ENCODE measurements at places on chromosomes 1 and 21.

- no peak for DNase-seq
Observed at GRCh38 chr1:24861821-24862727, 68.0 kb downstream of the RUNX3 start.

GRCh38 chr1:231807541-231807940, 181.0 kb downstream of the DISC1 start:
- DNase-seq: no peak

DNA sequence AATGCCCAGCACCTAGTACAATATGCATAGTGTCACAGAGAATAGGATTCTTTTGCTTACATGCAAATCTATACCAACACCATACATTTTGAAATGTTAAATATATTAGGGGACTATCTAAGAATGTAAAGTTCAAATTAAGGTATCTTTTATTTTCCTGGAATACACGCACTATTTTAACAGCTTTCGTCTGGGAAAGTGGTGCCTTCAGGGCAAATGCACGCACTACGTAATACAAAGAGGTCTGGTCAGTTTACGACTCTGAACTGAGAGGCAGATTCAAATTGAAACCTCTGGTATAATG, 931 bp downstream of the FUBP1 start:
- no peak for DNase-seq

GRCh38 chr1:42935313-42935895, 23.3 kb downstream of the SLC2A1 start:
- no peak for DNase-seq

DNA sequence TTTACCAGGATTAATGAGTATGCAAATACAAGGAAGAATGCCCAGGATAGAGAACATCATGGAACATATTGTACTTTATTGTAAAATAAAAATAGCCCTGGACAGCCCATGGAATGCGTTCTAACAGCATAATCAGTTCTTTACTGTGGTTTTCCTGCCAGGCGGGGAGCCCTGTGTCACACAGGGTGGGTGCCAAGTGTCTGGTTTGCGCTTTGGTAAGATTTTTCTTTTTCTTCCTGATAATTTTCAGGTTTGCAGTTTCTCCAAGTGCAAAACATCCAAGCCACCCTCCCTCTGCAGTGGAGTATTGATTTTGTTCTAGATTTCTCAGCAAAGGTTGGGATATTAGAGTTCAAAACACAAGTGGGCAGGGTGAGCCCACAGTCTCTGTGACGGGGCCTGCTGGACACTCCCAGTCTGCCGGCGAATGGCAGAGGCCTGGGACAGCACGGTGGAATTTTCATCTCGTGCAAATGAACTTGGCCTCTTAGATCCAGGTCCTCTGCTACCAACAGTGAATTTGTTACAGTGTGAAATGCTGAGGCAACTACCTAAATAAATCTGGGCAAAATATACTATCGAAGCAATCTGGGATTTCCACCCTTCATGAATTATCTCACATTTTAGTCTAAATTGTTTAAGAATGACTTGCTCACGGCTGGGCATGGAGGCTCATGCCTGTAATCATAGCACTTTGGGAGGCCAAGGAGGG, 15.6 kb upstream of the KCNJ15 start:
- DNase-seq: no peak

- no peak for DNase-seq
Observed at GRCh38 chr1:184622136-184622823, 132.4 kb downstream of the EDEM3 start.

DNA sequence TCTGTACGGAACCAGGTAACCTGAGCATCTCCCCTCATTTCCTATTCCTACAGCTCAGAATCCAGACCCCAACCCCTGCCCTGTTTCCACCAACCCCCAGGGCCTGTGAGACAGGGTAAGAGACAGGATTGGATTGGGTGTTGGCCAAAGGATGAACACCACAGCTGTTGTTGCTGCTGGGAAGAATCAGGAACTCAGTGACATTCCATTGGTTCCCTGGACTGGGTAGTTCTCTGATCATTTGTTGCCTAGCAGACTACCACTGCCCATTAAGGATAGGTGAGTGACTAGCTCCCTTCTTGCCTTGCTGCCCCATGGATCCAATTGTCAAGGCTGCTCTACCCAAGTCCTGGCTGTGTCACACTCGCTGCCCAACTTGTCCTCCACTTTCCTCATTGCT, 10.0 kb downstream of the NCSTN start:
- no peak for DNase-seq

GRCh38 chr1:223492044-223492443, 98.8 kb downstream of the CCDC185 start:
- no peak for DNase-seq

DNA sequence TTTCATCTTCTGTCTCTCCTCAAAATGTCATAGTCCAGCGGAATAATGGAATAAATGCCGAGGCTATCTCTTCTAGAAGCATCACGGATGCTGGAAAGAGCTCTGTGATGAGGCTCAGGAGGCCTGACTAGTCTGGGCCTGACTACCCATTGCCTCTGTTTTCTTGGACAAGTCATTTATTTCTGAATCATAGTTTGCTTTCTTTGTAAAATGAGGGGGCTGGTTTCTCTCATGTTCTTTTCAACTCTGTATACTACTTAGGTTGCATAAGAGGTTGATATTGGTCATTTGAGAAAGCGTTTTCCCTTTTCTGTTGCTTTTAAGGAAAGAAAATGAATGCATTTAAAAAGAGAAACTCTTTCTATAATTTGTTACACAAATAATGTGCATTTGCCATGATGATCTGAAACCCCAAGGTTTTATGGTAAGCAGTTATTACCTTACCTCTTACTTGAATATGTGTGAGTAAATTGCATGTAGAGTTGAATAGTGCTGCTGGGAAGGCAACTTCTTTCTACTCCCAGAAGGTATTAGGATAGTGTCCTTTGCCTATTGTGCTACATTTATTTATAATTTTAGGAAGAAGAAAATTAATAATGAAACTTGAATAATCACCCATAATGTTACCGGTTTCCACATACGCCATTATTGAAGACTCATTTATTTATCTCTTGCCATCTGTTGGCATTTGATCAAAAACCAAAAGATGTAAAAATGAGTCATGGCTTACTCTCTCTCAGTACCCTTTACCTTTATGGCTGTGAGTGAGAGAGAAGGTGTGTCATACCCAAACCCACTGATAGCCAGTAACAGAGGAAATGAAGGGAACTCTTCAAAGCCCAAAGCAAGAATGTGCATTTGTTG, 179.1 kb downstream of the FASLG start:
- no peak for DNase-seq

DNA sequence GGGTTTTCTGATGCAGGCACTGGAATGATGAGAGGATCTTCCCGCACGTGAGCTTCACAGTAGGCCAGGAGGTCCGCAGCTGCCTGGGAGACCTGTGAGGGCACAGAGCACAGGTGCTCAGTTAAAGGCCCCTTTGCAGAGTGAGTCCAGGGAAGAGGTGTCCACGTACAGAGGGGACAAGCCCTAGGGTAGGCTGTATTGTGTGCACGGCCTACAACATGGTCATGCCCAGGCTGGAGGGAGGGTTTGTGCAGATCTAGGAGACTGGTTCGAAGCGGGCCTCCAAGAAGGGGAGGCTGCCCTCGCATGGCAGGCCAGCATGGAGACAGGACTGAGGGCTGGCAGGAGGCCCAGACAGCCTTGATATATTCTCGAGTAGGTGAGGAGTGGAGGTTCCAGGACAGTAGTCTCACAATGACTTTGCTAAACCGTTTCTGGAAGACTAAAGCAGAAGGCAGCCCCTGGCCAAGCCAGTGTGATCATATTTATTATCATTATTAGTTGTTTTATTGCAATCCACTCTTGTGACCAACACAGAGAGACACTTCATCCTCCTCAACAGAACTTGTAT, 48.0 kb upstream of the B3GALNT2 start:
- DNase-seq: no peak

- DNase-seq: no peak
Observed at GRCh38 chr1:227685807-227686206, 49.3 kb downstream of the JMJD4 start.

DNA sequence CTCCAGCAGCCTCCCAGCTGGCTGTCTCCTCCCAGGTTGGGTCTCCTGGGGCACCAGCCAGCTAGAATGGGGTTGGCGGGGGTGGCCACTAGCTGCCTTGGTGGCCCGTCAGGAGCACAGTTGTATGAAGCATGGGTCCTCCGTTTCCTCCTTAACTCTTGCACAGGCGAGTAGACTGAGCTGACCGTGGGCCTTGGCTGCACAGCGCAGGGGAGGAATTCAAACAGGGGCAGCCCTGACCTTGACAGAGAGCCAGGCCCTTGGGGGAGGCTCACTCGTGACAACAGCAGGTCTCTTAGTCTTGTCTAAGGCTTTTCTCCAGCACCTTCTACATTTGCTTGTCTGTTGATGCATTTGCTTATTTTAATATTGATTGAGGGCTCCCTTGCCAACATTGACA, 114.1 kb downstream of the PRDM2 start:
- no peak for DNase-seq

DNA sequence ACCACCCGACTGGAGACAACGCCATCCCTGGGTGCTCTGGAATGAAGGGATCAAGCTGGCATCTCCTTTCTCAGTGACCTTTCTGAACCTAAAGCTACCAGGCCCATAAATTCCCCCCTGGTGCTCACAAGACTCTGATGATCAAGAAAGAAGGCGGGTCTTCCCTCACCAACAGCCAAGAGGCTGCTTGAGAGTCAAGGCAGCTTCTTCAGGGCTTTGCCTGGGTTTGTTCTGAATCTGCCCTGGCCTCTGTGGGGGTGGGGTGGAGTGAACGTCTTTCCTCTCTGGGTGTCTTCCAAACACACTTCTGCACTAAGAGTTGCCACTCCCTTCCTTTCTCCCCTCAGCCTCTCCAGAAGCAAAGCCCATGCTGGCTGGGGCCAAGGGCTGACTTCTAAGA, 36.1 kb downstream of the CD247 start:
- no peak for DNase-seq

DNA sequence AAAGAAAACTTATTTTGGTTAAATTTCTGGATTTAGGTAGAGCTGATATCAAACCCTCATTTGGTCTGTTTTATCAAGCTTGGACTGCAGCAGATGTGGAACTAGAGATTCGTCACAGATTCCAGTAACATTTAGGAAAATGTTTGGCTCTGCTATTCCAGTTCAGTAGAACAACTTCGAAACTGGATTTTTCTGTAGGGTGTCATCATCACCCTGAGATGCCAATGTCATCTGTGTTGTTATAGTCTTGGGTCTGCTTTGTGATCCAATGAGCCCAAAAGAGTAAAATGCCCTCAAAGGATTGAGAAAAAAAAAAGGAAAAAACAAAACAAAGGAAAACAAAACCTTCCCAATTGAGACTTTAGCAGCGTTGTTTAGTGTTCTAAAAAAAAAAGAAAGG, 55.4 kb downstream of the LAMC2 start:
- DNase-seq: no peak

GRCh38 chr1:224427346-224427745, 7.3 kb downstream of the WDR26 start:
- no peak for DNase-seq

DNA sequence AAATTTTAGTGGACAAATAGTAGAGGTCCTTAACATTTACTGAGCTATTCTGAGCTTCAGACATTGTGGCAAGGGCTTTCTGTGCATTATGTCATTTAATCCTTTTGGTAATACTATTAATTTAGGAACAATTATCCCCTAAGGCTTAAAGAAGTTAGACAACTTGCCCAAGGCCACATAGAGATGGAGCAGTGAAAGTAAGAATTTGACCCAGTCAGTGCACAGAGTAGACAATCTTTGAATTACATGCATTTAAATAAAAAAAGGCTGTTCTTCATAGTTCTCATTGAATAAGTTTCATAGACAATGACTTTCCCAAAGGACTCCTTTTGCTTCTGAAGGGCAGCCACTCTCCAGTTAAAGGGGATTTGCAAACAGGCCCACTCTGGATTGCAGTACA, 142.7 kb downstream of the RUNX1 start:
- DNase-seq: no peak

DNA sequence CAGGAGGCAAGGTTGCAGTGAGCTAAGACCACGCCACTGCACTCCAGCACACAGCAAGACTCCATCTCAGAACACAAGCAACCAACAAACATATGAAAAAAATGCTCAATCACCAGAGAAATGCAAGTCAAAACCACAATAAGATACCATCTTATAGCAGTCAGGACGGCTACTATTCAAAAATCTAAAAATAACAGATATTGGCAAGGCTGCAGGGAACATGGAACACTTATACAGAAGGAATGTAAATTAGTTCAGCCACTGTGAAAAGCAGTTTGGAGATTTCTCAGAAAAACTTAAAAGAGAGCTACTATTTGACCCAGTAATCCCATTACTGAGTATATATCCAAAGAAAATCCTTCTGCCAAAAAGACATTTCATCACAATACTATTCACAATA, 27.6 kb upstream of the POGK start:
- no peak for DNase-seq

- no peak for DNase-seq
Observed at GRCh38 chr1:211386921-211387320, 60.3 kb downstream of the TRAF5 start.

GRCh38 chr21:45003331-45004058, 63.7 kb downstream of the SLX9 start:
- DNase-seq: no peak

GRCh38 chr1:42731585-42731984, 8.5 kb downstream of the CLDN19 start:
- no peak for DNase-seq

- DNase-seq: no peak
Observed at GRCh38 chr1:75135573-75136194, 1.5 kb downstream of the LHX8 start.

DNA sequence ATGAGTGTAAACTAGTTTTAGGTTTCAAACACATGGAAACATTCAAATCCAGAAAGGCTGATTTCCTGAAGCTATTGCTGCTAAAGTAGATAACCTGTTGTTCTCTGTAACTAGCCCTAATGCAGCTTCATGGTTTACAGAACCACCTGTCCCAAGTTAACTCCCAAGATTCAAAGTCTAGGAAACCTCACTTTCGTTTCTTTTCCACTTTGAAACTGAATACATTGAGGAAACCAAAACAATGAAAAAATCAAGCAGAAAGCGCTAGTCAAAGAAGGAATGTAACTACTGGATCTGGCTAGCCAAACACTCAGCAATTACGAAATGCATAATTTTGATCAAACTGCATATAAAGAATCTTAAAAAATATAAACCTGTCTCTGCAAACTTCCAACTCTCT, 17.8 kb downstream of the SLC16A1 start:
- DNase-seq: no peak

Measured in activated naive CD4-positive, alpha-beta T cell (primary cell).